ENCODE measurements at places on chromosomes 6 and 20.

DNA sequence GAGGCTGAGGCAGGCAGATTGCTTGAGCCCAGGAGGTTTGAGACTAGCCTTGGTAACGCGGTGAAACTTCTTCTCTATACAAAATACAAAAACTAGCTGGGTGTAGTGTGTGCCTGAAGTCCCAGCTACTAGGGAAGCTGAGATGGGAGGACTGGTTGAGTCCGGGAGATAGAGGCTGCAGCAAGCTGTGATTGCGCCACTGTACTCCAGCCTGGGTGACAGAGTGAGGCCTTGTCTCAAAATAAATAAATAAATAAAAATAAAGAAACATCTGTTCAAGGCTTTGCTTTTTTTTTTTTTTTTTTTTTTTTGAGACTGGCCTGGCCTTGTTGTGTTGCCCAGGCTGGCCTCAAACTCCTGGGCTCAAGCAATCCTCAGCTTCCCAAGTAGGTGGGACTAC lies 23.7 kb upstream of the SLC23A2 start:
- DNase-seq: no peak

- no peak for DNase-seq
Measured at GRCh38 chr20:46827718-46828458, 66.8 kb upstream of the EYA2 start.

DNA sequence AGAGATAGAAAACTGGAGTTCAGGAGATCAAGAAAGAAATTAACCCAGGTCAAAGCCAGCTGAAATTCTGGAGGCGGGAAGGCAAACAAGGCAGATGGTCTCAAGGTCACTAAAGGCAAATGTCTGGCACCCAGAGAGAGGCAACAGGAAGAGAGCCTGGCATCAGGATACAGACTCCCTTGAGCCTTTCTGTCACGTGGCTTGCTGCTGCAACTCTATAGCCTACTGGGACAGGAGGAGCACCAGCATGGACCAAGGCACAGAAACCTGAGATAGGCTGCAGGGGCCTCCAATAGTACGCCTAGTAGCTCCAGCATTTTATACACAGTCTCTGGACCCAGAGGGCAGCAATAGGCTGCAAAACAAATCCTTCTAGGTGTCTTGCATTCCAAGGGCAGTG lies 75.1 kb downstream of the SEL1L2 start:
- no peak for DNase-seq

DNA sequence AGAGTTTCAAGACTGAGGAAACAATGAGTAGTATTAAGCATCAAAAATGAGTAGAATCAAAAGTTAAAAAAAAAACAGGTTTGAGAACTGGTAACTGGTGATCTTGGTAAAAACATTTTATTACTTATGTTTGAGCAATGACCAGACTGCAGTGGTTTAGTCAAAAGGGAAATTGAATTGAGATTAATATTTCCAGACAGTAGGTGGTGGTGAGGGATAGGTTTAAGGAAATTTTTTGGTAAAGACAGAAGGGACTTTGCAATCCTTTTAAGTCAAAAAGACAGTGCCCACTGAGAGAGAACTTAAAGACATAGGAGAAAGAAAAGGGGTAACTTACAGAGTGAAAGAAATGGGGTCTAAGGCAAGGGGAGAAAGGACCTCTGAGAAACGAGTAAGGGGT lies 156.9 kb downstream of the ASCC3 start:
- no peak for DNase-seq

DNA sequence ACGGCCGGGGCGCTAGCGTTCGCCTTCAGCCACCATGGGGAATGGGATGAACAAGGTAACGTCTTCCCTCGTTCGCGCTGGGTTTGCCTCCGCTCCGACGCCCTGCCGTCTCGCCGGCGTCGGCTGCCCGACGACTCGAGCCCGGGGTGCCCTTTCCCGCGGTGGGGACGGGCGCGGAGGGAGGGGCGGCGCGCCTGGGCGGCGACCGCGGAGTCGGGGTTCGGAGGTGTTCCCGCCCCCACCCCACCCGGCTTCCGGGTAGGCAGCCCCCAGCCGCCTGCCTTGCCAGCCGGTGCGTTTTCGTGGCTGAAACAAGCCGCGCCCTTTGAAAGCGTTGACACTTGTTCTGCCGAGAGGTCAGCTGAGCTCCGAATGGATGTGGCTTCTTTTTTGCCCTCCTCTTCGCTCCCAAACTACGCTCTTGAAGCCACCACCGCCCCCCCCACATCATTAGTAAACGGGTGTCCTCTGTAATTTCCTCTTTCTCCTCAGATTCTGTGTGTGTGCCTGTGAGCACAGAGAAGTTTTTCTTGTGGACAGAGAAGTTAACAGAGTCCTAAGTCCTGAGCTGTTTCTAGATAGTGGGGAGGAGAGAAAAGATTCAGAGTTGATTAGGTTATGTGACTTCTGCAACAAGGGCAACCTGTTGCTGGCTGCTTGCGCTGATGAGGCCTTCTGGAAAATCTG lies 362 bp downstream of the DUSP22 start:
- DNase-seq: no peak

DNA sequence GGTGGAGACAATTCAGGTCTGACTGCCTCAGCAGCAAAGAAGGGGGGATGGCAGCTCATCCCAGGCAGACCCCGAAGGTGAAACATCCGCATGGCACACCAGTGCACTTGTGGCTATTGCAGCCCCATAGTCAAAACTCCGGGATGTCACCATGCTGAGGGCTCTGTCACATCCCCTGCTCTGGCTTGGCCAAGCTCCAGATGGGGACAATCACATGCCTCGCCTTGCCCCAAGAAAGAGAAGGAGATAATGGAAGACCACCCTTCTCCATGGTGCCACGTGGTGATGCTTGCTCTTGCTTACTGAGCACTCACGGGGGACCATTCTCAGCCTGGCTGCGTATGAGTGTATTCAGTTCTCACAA lies 60.2 kb downstream of the RBM38 start:
- DNase-seq: no peak

DNA sequence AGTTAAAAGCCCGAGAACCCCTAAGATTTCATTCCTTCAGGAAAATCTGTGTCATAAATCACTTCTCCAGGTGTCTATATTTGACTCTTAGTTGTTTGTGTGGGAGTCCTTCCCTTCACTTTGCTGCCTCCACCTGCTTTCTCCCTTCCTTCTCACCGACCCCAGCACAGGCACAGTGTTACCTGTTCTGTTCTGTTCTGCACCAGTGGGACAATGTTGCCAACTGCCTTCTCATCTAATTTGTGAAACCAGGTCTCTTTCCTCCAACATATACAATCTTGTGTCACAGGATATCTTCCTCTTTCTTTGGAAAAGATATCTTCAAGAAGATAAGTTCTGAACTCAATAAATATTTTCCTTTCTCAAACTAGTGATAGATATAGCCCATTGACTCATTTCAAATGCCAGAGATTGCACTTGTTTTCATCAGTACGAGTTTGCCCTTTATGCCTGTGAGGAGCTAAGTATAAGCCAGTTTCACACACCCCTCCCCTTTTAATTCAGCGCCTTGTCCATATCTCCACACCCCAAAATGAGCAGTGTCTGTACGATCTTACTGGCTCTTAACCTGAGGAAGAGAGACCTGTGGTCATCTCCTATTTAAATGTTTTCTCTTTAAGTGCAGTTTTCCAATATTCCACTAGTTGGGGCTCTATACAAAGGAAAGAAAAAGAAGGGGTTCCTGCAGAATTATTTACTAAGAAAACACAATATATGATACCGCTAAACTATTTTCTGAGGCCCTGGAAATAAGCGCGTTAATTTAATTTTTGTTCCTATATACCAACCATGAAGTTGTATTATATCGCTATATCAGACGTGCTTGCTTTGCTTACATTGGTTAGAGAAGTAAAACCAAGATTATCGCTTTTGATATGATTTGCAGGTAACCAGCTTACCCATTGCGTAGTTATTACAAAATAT lies 81.6 kb upstream of the PREP start:
- peak; percentile 41 for DNase-seq

DNA sequence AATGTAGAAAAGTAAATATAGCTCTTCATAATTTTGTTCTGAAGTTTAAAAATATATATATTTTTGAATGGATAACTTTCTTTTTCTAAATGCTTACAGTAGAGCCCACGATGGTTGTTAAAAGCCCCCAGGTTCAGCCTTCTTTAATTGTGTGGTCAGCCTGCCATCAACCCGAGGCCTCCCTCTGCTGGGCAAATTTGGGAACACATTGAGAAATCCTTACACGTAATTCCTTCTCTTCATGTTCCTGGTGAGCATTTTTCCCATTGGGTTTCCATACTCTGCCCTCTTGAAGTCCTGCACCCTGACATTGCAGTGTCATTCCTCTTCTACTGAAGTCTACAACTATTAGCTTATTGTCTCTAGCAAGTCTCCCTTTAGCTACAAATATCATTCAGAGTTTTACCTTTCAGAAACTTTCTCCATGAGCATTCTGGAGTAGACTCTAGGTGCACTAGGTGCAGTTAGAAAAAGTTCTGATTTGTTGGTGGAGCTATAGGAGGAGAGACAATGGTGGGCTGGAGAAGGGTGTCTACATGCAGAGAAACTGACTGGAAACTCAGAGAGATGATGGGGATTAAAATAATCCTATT lies 40.6 kb downstream of the TRIM38 start:
- no peak for DNase-seq

DNA sequence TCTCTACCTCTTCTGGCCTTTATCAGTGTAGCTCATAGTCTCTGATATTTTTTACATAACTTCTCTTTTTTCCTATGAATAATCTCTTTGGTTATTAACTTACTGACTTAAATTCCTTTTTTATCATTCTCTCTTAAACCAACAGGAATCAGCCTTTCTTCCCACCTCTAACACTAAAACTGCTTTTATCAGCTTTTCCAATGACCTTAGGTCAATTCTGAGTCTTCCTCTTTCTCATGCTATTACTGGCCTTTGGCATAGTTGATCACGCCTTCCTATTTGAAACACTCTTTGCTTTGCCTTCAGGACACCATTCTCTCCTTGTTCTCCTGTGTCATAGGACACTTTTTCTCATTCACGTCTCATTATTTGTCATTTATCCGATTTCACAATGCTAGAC lies 8.1 kb upstream of the HINT3 start:
- no peak for DNase-seq

GRCh38 chr6:7819431-7820015 lies 91.1 kb downstream of the TXNDC5 start:
- no peak for DNase-seq

- no peak for DNase-seq
Measured at GRCh38 chr6:38701551-38701950, 1.4 kb downstream of the GLO1 start.

- DNase-seq: no peak
Measured at GRCh38 chr20:2698912-2699311, 6.3 kb downstream of the EBF4 start.

- no peak for DNase-seq
Measured at GRCh38 chr6:105917038-105917695, 169.0 kb upstream of the PRDM1 start.

DNA sequence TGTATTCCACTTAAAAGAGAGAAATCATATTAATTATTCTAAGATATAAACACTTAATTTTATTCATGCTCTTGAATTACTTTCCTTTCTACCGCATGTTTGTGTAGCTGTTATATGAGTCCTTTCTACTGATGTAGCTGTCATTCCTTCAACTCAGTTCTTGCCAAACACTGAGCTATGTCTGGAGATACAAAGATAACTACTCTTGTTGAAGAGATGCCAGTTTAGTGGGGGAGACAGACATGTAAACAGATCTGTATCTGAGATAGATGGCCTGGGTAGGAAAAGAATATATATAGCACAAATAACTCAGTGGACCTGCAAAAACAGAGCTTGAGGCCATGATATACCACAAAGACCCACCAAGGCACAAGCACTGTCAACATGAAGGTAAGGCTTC lies 157.3 kb downstream of the BTBD9 start:
- DNase-seq: no peak

GRCh38 chr6:5898102-5898501 lies 108.6 kb downstream of the NRN1 start:
- DNase-seq: no peak

- DNase-seq: peak; percentile 62
Measured at GRCh38 chr6:107116328-107116892, 1.1 kb upstream of the BEND3 start.

GRCh38 chr20:46036370-46036769 lies 7.4 kb downstream of the SLC12A5 start:
- no peak for DNase-seq

- DNase-seq: no peak
Measured at GRCh38 chr6:126199466-126199865, 140.4 kb upstream of the CENPW start.

DNA sequence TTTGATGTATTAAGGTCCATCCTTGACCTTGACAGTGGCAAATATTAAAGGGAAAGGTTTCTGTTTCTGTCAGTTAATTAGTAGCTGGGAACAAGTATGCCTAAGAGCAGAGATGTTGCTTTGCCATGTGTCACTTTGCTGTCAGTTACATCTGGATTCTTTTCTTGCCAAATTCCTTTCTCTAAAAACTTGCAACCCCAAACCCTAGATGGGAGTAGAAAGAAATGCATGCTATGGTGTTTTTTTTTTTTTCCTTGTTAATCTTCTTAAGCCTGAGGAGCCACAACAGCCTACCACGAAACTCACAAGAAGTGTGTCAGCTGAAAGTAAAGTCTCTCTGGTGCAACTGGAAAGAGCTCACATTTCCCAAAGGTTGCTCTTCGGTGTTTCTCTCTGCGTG lies 18.0 kb upstream of the CLDN20 start:
- no peak for DNase-seq

GRCh38 chr6:33164665-33165373 lies 27.4 kb downstream of the COL11A2 start:
- DNase-seq: no peak

- peak; percentile 80 for DNase-seq
Measured at GRCh38 chr6:43247114-43247999, 4.1 kb downstream of the TTBK1 start.

Data from NCI-H446 (cell line).